ENCODE measurements at places on chromosomes 2 and 18.

- DNase-seq = no peak
Measured at GRCh38 chr2:64207573-64207972, 63.4 kb upstream of the PELI1 start.

DNA sequence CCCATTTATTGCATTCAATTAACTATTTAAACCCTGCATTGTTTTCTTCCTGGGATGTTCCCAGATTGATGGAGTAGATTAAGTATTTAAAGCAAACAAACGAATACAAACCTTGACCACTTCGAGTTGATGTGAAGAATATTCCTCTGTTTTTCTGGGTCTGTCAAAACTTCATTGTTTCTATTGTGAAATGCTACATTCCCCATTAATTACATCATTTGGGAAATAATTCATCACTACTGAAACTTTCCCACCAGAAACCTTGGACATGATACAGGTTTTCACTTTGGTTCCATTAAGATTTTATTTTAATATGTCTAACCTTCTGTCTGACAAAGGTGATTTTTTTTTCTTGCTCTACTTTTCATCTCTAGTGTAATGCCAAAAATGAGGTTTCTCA lies 365.1 kb upstream of the ETAA1 start:
- DNase-seq = no peak

DNA sequence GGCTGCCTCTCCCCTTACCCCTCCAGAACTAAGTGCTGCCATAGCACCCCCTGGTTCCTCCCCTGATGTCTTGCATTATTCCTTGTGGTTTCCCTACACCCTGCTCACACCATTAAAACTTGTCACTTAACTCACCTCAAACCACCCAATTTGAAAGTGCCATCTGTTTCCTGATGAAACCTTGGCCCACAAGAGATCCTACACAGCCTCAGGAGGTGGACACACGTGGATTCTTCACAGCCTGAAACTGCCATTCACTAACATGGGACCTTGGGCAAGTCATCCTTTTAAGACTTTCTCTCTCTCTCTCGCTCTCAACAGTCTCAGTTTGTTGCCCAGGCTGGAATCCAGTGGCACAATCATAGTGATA lies 27.5 kb upstream of the FAM124B start:
- DNase-seq = no peak

DNA sequence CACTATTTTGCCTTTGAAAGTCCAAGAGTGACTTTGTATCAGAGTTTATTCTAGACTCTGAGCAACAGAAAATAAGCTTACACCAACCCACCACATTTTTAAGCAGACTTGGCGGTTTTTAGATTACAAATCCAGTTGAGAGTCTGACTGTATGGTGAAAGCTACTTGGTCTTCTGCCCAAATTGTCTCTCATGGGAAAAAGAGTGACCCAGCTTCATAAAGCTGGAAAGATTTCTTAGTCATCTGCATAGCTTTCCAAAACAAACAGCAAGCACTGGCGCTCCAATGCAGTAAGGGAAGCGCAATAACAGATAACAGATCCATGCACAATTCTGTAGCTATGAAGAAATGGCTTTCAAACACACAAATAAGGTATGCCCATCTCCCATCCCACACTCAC lies 7.1 kb downstream of the DSG1 start:
- DNase-seq = no peak

DNA sequence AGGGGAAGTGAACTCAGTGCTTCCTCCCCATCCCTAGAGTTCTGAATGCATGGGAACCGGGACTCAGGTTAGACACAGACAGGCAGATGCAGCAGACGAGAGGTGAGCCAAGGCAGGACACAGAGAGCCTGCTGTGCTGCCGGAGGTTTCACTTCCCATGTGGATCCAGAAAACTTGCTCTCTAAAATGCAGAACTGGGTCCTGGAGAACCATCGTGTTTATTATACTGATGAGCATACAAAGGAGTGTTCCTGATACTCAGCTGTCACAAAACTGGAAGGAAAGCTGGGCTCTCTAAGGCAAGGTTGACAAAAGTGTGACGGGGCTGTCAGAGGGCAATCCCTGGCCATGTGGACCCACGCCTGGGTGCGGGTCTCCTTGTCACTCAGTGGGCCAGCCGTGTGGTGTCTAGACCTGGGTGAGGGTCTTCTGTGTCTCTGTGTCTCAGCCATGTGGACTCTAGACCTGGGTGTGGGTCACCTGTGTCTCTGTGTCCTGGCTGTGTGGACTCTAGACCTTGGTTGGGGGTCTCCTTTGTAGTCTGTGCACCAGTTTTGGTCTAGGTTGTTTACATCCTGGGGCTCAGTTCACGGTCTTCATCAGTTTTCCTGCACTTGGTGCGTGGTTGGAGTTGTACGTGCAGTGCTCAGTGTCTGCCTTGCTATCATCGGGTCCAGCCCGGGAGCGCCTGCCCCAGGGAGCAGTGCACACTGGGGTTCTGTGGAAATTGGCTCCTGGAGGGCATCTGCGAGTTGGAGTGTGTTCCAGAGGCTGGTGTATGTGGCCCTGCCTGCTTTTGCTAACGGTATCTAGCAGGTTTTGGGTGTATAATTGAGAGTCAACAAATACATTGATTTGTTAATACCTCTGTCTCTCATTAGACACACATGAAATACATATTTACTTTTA lies 141.1 kb downstream of the ATP9B start:
- no peak for DNase-seq

- DNase-seq = no peak
Measured at GRCh38 chr2:102181376-102181775, 5.4 kb upstream of the IL1RL2 start.

- DNase-seq = no peak
Measured at GRCh38 chr2:120469426-120469825, 123.5 kb downstream of the INHBB start.

GRCh38 chr2:183926433-183926832 lies 671.9 kb upstream of the ZNF804A start:
- DNase-seq = no peak

GRCh38 chr18:23194155-23194996 lies 59.1 kb downstream of the CABLES1 start:
- DNase-seq = no peak

GRCh38 chr2:138632066-138632620 lies 130.6 kb downstream of the SPOPL start:
- no peak for DNase-seq

DNA sequence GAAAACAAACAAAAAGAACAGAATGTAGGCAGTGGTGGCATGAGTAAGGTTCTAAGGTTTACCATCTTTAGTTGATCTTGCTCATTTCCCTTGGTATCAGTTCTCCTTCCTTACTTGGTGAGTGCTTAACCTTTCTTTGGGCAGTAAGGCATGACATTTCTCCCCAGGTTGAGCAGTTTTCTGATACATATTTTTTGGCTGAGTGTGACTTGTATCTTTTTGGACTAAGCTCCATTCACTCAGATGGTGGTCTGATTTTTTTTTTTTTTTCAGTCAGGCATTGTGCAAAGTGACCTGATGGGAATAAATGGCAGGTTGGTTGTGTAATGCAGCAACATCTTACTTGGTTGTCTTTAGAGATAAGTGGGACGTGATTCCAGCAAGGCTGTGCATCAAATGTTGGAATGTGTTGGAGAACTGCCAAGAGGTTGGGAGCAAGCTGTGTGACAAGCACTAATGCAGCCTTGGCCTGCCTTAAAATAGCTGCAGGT lies 15.1 kb downstream of the SPTBN1 start:
- no peak for DNase-seq

DNA sequence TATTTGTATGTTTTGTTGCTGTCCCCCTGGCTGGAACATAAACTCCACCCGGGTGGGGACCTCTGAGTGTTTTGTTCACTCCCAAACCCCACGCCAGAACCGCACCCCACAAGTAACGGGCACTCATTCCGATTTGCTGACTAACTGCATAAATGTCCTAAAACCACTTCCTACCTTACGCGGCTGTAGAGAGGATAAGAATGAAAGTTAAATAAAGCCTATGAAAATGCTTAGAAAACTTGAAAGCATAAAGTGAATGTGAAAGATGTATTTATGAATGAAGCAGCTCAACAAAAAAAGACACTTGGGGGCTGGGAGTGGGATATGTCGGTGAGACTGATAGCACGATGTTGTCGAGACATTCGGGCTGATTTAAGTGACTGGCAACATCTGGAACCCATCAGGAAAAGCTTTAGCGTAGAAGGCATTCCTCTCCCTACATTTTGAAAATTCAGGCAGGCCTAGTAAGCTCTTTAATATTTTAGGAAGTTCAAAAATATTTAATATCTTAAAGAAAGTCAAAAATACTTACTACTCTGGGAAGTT lies 206.7 kb downstream of the SH3RF3 start:
- DNase-seq = no peak

DNA sequence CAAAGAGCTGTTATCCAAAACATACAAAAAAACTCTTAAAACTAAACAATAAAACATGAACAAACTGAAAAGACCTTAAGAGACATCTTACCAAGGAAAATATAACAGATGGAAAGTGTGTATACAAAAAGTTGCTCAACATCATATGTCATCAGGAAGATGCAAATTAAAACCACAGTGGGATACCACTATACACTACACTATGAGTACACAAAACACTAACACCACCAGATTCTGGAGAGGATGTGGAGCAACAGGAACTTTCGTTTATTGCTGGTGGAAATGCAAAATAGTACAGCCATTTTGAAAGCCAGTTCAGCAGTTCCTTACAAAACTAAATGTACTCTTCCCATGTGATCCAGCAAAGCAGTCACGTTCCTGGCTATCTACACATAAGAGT lies 221.4 kb downstream of the CMPK2 start:
- DNase-seq = no peak

DNA sequence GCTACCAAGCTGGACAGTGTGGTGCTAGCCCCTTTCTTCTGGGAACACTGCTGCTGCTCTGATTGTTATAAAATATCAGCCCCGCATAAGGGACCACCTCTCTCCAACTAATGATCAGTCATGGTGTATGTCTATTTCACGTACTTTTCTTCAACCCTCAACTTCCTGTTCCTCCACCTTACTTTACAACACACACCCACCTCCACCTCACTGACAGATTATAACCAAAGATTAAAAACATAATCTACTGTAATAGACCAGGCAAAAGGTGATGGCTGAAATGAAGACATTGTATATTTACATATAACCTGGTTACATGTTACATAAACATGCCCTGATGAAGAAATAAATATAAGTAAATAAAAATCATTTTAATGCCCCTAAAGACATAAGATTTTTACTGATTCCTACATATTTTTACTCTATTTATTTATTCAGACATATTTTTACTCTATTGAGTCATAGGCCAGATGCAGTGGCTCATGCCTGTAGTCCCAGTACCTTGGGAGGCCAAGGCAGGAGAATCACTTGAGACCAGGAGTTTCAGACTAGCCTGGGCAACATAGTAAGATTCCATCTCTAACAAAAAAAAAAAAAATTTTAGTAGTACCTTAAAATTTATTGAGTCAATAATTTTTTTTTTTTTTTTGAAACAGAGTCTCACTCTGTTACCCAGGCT lies 12.8 kb downstream of the STK39 start:
- no peak for DNase-seq

Measured in stimulated activated CD4-positive, alpha-beta T cell treated with anti-CD3 and anti-CD28 coated beads, Interleukin-4, amount 100 ng/mL, for 1 hour (primary cell).